CD4-positive, alpha-beta T cell (primary cell): ENCODE measurements at places on chromosomes 7 and 10.

DNA sequence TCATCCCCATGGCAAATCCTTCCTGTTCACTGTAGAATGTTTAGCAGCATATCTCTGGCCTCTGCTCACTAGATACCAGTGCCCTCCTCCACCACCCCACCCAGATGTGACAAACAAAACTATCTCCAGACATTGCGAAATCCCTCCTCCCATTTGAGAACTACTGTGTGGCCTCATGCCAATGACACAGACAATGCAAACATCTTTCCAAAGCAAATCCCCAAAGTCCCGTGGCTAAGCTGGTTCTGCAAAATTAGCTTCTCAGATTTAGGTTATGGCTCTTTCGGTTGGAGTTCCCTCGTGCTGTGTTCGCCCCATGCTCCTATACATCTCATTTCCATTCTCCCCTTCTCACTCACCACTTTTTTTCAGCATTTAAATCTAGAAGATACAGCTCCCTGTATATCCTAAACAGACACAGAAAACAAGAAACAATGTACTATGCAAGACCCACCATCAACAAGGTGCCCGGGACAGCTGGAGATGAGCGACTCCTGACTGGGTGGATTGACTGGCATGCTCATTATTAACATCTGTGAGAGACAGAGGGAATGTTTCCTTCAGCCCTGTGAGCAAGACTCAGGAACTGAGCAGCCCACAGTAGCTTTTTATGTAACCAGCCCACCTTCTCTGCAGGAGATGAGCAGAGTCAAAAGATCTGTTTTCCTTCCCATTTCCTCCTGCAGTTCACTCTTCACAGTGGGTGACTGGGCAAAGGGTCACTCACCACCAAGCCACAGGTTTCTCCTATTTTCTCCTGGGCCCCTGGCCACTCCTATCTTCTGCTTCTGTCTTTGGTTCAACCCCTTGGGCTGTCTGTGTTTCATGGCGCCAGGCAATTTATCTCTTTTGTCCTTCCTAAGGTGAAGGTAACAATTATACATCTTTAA, 225.7 kb upstream of the AOAH start:
- DNase-seq: no peak

DNA sequence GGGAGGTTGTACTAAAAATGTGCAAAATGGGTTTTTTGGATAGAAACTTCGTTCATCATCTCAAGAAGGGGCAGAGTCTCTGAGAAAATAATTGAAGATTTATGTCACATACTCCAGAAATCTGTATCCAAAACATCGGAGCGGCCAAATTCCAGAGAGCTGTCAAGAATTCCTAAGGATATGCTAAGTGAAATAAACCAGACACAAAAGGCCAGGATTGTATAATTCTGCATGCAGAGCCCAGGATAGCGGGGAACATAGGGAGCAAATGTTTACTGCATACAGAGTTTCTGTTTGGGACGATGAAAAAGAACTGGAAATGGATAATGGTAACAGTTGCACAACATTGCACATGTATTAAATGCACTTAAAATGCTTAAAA, 224.2 kb upstream of the AUTS2 start:
- DNase-seq: no peak

DNA sequence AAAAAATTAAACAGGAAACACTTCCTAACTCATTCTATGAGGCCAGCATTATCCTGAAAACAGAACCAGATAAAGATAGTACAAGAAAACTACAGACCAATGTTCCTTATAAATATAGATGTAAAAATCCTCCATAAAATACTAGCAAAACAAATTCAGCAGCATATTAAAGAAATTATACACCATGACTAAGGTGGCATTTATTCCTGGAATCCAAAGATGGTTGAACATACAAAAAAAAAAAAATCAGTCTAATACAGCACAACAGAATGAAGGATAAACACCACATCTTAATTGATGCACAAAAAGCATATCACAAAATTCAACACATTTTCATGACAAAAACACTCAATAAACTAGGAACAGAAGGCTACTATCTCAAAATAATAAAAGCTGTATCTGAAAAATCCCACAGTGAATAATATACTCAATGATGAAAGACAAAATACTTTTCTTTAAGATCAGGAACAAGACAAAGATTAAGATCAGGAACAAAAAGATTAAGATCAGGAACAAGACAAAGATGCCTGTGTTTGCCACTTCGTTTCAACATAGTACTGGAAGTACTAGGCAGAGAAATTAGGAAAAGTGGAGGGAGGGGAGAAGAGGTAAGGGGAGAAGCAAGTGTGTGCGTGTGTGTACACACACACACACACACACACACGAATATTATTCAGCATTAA, 95.6 kb downstream of the SNX13 start:
- no peak for DNase-seq

GRCh38 chr10:36023939-36024338, 381.8 kb upstream of the FZD8 start:
- DNase-seq: no peak

GRCh38 chr10:2744547-2745200, 322.7 kb upstream of the PFKP start:
- no peak for DNase-seq

- no peak for DNase-seq
Measured at GRCh38 chr10:60142736-60143135, 236.4 kb upstream of the CCDC6 start.

GRCh38 chr7:1922071-1922869, 252.2 kb downstream of the ELFN1 start:
- peak; percentile 39 for DNase-seq

GRCh38 chr10:77925795-77926565, 575 bp downstream of the DLG5 start:
- no peak for DNase-seq

- DNase-seq: no peak
Measured at GRCh38 chr10:87575851-87576250, 71.2 kb downstream of the MINPP1 start.

- DNase-seq: no peak
Measured at GRCh38 chr7:37395618-37396259, 52.9 kb downstream of the ELMO1 start.

- DNase-seq: no peak
Measured at GRCh38 chr7:77529279-77529678, 7.8 kb upstream of the PTPN12 start.

- no peak for DNase-seq
Measured at GRCh38 chr7:100085515-100085914, 3.3 kb upstream of the COPS6 start.

GRCh38 chr7:142787783-142788182, 17.0 kb downstream of the PRSS2 start:
- no peak for DNase-seq

DNA sequence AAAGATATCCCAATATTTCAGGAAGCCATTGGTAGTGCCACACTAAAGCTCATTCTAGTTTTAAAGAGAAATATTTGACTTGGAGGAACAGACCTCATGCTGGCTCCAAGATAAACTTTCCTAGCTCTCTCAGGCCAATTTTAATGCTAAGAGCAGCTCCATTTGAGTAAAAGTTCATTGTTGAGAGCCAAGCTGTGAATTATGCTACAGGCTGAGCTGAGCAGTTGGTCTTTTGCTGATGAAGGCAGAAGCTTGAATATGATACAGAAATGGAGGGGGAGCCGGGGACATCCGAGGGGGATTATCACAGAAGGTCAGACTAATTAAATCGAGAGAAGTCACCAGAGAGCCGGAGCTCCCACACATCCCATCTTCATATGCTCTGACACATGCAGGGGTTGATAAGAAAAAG, 175.7 kb upstream of the AUTS2 start:
- no peak for DNase-seq

DNA sequence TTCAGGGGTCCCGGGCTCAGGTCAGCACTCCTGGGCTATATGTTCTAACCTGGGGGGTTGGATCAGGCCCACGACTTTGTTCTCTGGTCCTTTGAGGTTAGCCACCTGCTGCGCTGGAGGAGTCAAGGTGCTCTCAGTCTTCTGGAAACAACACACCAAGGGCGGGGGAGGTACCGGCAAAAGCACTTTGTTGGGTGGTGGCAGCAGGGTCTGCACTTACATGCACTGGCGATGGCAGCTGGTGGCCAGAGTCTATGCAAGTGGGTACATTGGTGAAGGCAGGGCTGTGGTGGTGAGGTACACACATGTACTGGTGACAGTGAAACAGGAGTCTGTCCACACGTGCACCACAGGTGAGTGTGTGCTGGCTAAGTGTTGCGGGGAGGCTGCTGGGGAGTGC, 194.2 kb upstream of the MAGI2 start:
- DNase-seq: no peak

- DNase-seq: no peak
Measured at GRCh38 chr10:122363311-122363710, 11.2 kb upstream of the PLEKHA1 start.

- no peak for DNase-seq
Measured at GRCh38 chr10:48469516-48470020, 135.3 kb downstream of the ARHGAP22 start.

DNA sequence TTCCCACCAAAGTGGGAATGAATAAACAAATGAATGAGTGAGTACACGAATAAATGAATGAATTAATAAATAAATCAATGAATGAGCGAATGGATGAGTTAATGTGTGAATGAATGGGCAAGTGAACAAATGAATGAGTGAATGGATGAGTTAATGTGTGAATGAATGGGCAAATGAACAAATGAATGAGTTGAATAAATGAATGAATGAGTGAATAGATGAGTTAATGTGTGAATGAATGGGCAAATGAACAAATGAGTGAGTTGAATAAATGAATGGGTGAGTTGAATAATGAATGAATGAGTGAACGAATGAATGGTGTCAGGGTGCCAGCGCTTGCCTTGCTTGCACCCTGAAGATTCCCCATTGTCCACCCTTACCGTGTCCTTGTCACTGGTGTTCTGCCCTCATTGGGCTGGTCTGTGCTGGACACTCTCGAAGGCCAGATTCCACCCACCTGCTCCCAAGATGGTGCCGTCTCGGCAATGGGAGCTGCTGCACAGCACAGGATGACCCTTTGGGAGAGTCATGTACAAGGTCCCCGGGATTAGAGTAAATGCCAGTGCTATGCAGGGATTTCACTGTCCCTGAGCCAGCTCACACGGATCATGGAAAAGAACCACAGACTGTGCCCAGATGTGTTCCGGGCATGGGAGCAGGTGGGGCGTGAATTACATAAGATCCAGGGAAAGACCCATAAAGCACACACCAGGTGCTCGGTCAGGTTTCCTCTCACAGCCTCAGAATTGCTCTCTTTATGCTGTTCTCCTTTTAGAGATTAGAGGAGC, 83.2 kb downstream of the CAMK1D start:
- no peak for DNase-seq

DNA sequence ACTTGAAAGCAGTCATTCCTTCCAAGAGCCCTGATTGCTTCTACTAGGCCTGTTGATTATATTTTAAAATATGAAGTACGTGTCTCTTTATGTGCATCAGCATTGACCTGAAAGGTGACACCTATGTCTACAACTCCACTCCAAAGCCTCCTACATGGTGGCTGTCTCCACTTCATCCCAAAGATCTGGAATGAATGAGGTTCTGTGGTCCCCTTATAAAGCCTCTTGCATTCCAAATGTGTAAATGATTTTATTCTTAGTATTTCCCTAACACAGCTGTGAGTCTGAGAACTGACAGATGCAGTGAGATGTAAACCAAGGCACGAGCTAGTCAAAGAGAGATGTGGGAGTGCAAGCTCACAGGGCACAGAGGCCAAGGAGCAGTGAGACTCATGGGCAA, 176.0 kb upstream of the SVIL start:
- DNase-seq: no peak

GRCh38 chr7:55144333-55145317, 125.8 kb downstream of the EGFR start:
- no peak for DNase-seq

GRCh38 chr7:22173685-22174573, 183.0 kb downstream of the RAPGEF5 start:
- DNase-seq: no peak

DNA sequence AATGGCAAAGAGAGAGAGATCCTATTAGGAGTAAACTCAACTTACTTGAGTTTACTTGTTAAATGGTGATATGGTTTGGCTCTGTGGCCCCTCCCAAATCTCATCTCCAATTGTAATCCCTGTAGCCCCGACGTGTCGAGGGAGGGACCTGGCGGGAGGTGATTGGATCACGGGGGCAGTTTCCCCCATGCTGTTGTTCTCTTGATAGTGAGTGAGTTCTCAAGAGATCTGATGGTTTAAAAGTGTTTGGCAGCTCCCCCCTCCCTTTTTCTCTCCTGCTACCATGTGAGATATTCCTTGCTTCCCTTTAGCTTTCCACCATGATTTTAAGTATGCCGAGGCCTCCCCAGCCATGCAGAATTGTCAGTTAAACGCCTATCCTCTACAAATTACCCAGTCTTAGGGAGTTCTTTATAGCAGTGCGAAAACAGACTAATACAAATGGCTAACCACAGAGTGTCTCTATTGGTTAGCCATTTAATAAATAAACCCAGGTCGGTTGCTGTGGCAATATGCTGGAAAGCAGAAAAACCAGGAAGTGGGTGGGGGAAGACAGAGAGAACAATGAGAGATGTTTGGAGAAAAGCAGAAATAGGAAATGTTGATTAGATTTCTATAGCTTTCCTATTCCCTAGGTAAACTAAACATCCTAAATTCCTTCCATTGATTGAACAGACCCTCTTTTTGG, 3.0 kb upstream of the STMP1 start:
- no peak for DNase-seq

GRCh38 chr7:29343399-29343798, 148.8 kb downstream of the CHN2 start:
- DNase-seq: no peak
